ENCODE measurements at places on chromosomes 4 and X.

DNA sequence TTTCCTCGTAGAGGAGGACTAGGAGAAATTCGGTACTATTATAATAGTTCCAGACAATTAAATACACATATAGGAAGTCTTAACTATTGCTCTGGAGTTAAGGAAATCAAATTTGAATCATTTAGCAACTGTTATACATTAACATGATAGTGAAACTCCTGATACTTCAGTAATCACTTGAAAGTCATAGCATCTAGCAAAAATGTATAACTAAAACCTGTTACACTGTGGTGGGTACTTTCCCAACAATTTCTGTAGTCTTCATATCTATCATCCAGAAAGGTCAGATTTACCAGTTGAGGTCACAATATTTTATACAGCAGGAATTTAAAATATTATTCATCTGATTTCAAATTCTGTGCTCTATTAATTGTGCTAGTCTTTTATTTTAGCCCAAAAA is 669.6 kb upstream of the PCDH10 start:
- DNase-seq: no peak

DNA sequence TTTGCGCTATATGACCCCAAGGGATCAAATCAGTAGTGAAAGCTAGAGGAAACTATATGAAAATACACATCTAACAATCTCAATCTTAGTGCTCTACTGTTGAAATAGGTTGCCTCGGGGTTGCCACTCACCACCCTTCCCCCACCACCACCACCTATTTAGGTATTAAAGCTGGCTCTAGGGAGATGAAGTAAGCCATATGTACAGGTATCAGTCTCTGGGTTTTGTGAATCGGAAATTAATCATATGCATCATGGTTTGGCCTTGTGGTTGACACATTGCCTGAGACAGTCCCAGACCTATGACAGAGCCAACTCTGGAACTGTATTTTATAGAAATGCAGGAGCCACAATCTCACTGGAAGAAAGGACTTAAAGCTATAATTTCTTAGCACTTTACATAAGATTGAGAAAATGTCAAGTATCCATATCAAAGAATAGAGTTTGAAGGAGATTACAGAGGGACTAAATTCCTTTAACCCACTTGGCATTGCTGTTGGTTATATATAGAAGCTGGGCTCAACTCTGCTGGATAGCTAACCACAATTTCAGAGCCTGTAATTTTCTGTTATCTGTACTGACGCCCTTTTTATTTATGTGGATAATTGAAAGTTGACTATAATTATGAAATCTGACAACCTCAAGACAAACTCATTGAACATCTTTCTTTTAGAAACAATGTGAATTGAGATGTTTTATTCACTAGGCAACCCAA is 26.7 kb upstream of the BMP2K start:
- DNase-seq: no peak

DNA sequence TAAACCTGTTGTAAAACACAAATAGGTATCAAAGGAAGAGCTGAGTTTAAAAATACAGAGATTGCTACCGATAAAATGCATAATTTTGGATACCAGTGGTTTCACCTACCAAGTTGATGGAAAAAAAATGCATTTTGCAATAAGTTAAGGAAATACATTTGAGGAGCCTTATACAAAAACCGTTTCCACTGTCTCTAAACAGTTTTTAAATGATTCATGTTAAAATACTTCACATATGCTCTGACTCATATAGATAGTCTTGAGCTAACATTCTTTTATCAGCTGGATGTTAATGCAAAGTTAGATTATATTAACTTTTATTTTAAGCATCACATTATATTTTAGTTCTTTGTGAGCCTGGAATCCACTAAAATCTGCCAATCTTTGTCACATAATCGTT is 50.6 kb upstream of the ANKRD17 start:
- no peak for DNase-seq

DNA sequence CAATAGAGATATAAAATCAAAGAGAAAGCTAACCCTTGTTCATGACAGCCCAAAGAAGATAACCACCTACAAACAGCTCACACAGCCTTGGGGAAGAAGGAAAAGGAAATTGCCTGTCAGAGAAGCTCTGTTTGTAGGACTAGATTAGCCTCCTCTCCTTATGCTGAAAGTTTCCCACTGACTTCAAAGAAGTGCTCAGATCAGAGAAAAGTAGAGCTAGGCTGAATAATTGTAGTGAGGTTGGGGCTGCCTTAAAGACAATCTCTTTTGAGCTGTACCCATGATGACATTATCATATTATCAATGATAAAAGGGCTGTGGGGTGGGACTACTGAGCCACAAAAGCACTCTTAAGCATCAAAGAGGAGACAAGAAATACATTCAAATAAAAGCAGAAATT is 223.0 kb upstream of the GALNT7 start:
- DNase-seq: no peak

DNA sequence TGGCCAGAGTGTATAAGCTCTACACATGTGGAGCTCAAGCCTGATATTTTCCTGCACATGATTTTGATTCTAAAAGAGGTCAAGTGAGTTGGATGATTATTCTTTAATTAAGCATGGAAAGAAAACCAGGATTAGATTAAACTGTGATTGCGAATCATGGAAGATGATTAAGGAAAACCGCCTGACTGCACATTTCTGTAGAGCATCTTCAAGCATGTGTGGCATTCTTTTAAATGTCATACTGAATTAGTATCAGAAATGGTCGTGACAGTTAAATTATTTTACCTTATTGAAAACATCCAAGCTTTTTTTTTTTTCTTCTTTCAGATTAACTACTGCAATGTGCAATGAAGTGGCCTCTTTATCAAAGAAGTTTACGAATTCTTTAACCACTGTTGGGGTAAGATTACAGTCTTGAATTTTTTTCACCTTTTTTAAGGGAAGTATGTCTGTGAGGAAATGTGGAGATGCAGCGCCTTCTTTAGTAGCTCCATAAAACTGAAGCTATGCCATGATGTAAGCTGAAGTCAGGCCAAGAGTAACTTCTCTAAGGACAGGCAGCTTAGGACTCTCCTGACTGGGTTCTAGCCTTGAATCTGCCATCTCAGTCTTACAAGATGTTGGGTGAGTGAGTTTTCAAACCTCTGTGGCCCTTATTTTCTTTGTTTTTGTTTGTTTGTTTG is 67.9 kb downstream of the FAM114A1 start:
- no peak for DNase-seq

GRCh38 chr4:143085224-143085623 is 99.5 kb upstream of the USP38 start:
- DNase-seq: no peak

- DNase-seq: no peak
Observed at GRCh38 chr4:168614281-168615057, 117.6 kb downstream of the PALLD start.

- no peak for DNase-seq
Observed at GRCh38 chr4:183157215-183157614, 58.2 kb downstream of the WWC2 start.

DNA sequence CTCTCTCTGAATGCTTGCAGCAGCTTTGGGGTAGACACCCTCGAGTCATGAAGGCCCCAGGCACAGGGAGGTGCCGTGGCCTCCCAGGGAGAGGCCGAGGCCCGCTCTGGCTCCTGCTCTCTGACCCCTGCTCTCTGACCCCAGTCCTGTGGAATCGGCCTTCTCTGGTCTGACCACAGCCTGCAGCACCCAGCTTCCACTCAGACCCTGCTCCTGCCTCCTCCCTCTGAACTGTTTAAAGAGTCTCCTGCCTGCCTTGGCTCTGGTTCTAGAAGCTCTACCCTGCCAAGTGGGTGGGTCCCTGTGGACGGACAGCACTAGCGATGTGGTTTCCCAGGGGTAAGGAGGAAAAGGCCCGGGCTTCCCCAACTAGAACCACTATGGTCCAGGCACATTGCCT is 78.2 kb upstream of the TMEM150C start:
- DNase-seq: no peak

DNA sequence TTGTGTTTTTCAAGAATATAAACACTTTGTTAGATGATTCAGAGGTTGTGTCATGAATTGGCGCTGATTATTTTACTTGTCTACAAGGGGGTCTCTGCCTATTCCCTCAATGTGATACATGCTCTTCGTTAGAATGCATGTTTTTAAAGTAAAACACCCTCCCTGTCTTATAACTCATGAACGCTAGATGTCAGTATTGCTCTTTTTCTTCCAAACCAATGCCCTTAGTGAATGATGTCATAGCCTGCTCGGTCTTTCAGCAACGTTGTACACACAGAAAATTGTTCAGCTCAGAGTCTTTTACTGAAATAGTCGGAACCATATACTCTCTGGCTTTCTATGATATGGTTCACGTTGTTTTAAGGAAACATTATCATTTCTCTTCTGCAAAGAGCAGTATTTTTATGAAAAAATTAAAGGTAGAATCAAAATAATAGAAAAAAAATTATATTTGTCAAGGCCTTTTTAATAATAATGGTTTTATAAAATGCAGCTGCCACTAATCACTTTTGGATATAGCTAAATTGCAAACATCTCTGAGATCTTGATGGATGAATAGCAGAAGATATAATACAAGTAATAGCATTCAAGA is 292.9 kb downstream of the TLL1 start:
- no peak for DNase-seq

GRCh38 chr4:8229331-8229975 is 30.4 kb downstream of the SH3TC1 start:
- no peak for DNase-seq

GRCh38 chr4:87555773-87556619 is 26.8 kb upstream of the SPARCL1 start:
- no peak for DNase-seq

- DNase-seq: no peak
Observed at GRCh38 chr4:41214825-41215146, 444 bp upstream of the APBB2 start.

- no peak for DNase-seq
Observed at GRCh38 chr4:161132715-161133425, 1030.9 kb downstream of the FSTL5 start.

- no peak for DNase-seq
Observed at GRCh38 chrX:7614616-7615015, 228.4 kb upstream of the VCX start.

DNA sequence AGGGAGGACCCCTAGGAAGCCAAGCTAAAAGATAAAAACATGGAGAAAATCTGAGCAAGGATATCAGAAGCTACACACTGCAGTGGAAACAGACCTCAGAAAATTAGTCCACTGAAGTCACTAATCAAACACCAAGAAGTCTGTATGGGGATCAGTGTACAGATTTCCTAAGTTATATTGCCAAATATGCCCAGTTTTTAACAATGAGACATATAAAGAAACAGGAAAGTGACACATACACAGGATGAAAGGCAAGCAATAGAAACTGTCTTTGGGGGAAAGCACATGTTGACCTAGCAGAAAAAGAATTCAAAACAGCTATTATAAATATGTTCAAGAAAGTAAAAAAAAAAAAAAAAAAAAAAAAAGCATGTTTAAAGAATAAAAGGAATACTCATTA is 153.7 kb downstream of the PPP4R3C start:
- no peak for DNase-seq

DNA sequence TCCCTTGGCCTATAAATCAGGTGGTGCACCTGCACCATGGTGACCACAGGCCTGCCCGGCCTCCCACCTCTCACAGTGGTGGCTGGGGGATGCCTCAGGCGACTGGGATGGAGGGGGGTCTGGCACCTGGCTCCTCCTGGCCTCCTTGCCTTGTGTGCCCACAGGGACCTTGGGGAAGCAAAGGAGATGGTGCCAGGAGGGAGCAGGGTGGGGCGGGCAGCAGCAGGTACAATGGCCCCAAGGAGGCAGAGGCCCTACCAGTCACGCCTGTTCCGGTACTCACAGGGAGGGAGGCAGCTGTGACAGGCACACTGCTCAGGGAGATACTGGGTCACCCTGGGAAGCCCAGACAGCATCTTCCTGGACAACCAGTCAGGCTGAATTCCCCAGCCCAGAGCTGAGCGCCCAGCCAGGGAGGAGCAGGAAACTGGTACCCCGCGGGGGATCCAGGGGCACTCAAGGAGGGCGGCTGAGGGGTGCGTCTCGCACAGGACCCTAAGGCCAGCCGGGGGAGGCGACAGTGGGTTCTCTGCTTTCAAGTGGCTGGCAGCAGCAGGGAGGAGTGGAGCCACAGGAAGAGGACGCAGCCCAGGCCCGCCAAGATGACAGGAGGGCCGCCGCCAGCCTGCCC is 1.2 kb upstream of the TREX2 start:
- no peak for DNase-seq

- no peak for DNase-seq
Observed at GRCh38 chr4:149029056-149029651, 586.9 kb upstream of the NR3C2 start.

GRCh38 chrX:9958183-9958582 is 9.0 kb upstream of the CLDN34 start:
- DNase-seq: no peak

- DNase-seq: no peak
Observed at GRCh38 chrX:8403988-8404387, 60.6 kb upstream of the VCX3B start.

- DNase-seq: no peak
Observed at GRCh38 chr4:156771171-156771837, 200.3 kb downstream of the PDGFC start.

GRCh38 chrX:153336988-153337387 is 3.0 kb downstream of the ZNF275 start:
- DNase-seq: no peak

DNA sequence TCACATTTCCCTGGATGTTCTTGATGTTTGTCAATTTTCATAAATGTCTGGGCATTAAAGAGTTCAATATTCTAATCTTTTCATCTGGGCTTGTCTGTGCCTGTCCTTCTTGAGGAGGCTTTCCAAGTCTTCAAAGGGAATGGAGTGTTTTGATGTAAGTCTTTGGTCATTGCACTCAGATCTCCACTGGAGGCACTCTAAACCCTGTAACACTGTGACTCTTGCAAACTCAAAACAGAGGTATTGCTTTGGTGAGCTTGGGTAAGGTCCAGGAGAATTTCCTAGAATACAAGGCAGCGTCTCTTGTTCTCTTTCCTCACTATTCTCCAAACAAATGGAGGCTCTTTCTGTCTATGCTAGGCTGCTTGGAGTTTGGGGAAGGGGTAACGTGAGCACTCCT is 1118.1 kb upstream of the PABPC4L start:
- no peak for DNase-seq

DNA sequence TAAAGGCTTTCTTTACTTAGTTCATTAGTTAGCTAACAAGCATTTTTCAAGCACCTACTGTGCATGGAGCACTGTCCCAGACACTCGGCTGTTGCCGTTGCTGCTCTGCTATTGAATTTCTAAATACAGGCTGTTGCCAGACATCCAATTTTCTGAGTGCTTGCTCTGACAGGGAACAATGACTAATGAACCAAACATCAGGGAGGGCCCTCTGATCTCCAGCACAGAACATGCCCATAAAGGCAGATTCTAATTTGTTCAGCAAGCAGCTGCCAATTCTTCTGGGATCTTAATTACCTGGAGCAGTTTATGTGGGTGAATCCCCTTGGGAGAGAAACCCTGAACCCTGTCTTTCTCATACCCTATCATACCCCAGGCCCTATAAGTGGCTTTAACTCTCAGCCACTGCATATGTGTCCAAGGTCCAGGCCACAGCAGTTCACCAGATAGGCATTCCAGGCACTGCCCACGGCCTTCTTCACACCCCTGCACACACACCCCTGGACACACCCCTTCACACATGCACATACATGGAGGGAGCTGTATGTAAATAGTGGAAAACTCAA is 27.9 kb downstream of the TSC22D3 start:
- no peak for DNase-seq

All from T-helper 17 cell (primary cell).